ENCODE measurements at places on chromosomes 6 and 20.

DNA sequence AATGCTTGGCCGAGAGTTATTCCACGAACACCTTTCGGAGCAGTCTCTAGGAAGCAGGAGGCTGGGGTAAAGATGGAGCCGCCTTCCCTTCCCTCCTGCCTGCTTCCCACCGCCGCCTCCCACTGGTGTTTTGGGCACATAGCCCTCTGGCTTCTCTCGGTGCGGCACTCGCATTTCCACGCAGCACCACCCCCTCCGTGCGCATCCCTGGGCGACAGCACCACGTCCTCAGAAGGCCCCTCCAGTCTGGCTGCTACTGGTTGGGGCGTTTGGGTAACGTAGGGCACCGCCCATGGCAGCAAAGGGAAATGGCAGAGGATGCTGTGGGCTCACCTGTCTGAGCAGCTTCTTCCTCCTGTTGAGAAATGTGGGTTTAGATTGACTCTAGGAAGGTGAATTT lies 2.4 kb downstream of the COL20A1 start:
- no peak for DNase-seq

- peak; percentile 87 for DNase-seq
These were observed 24.5 kb downstream of the TSPYL4 start for GRCh38 chr6:116229287-116229913.

DNA sequence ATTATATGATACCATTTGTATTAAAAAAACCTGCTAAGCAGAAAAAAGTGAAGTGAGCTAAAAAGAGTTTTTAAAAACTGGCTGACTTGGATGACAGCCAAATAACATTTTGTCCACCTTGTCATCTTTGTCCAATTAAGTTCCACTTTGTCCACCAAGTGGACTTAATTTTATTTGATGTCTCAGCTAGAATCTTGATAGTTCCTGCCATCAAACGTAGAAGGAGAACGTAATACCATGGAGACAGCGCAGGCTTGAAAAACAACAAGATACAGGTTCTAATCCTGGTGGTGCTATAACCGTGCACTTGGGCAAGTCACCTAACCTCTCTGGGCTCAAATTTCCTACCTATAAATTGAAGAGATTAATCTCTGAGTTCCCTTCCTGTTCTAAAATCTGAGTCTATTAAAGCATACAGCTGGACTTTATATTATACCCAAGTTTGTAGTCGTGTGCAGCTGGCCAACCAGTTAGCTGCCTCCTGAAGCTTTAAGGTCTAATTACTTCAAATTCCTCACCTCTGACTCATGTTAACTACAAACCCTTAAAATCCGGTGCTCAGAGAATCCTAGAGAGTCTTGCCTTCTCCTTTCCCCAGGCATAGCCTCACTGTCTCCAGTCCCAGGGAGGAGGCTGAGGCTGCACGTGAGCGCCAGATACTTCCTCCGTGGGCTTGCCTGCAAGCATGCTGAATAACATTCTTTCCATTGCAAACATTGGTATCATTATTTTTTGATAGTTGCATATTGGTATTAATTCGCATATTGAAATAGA lies 16.8 kb downstream of the TMEM244 start:
- DNase-seq, result peak; percentile 16

DNA sequence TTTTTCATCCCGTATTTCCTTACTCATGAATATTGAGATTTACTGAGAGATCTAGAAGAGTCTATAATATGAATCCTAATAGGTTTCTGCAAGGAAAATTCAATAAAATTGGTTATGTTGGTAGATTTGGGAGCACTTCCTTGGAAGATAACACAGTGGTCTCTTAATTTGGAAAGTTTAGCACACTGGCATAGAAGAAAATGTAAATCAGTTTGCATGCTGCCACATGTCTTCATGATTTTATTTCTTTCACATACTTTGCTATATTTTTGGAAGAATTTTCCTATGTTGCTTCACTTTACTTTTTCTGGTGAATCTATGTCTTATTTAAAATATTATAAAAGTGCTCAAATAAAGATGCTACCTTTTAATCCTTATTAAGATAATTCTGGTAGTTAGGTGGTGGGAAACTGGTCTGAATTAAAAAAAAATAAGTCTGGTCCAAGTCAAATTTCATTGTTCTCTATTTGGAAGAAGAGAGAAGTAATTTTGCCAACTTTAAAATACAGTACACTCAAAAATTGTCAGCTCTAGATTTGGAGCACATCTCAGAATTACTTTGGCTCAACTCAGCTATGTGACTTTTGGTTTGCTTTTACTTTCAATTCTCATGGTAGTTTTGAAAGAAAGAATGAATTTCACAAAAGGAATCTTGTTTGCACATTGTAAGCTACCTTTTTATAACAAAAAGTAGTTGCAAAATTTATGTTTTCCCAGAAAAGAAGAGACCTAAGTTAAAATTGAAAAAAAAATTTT lies 197.3 kb downstream of the CENPW start:
- no peak for DNase-seq

DNA sequence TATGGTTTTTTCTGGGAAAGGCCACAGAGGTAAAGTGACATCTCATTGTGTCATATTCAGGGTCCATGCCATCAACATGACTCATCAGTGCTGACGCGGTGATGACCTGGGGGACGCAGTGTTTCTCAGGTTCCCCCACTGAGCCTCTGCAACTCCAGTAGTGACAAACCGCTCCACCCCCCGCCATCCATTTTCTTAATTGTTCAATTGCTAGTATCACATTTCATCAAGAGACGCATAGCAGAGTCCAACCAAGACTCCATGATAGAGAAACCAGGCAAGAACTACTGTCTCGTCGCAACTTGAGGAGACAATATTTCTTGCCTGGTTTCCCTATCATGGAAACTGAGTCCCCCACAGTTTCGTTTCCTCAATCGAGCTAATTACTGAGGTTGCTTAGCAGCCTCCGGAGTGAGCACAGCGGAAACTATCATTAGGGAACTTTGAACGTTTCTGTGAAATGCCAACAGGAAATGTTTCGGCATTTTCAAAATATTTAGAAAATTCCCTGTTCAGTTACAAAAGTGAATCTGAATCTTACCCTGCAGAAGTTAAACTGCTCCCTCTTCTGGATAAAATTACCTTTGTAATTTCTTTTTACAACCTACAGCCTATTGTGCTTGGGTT lies 12.2 kb upstream of the SERPINB1 start:
- peak; percentile 36 for DNase-seq

GRCh38 chr6:72182337-72183246 lies 296.2 kb downstream of the RIMS1 start:
- no peak for DNase-seq

GRCh38 chr6:54802775-54803634 lies 43.6 kb upstream of the FAM83B start:
- no peak for DNase-seq

GRCh38 chr20:20003031-20003954 lies 13.9 kb upstream of the NAA20 start:
- DNase-seq, result no peak

DNA sequence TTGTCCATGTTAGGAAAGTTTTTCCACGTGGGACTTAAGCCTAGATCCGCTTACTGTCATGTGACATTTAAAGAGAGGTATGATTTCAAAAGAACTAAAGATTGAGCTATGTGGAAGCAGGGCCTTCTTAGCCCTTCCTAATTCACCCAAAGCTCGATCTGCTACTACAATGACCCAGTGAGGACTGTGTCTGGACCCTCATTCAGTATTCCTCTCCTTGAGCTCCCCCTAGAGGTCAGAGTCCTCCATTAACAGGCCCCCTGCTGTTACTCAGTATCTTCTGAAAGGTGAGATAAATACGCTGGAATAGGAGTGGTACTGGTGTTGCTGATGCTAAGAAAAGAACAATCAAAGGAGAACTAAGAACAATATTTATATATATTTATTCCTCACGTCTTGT lies 414.0 kb downstream of the GJA1 start:
- peak; percentile 48 for DNase-seq

DNA sequence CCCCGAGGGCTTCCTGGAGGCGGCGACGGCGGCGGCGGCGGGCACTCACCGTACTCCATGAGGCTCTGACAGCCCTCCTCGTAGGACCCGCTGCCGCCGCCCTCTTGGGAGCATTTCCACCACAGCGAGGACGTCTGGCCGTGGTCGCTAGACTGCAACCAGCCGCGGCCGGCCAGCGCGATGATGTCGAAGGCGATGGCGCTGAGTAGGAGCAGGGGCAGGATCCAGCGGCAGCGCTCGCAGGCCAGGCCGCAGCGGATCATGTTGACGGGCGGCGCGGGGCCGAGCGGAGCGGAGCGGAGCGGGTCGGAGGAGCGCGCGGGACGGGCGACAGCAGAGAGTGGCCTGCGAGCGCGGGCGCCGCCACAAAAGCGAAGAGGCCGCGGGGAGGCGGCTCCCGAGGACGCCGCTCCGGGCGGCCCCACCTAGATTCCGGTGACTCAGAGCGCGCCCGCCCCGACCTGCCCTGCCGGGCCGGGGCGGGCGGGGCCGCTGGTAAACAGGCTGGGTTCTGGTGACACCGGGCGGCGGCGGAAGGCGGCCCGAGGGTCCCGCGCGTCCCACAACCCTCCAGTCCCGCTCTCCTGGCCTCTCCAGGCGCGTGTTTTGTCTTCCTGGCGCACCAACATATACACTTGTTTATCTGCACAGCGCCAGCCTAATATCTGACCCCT lies at the start of gene PERP:
TSS of gene PERP (minus strand) at position 342 of the 674 bp plus-strand sequence. CDS start at position 263, 79 bp downstream.
- DNase-seq, result peak; percentile 29

- no peak for DNase-seq
These were observed 111.3 kb downstream of the BCKDHB start for GRCh38 chr6:80217794-80218193.

GRCh38 chr6:52149949-52150348 lies 36.2 kb upstream of the IL17A start:
- no peak for DNase-seq

- no peak for DNase-seq
These were observed 277.3 kb downstream of the ZNF217 start for GRCh38 chr20:53316206-53316937.

DNA sequence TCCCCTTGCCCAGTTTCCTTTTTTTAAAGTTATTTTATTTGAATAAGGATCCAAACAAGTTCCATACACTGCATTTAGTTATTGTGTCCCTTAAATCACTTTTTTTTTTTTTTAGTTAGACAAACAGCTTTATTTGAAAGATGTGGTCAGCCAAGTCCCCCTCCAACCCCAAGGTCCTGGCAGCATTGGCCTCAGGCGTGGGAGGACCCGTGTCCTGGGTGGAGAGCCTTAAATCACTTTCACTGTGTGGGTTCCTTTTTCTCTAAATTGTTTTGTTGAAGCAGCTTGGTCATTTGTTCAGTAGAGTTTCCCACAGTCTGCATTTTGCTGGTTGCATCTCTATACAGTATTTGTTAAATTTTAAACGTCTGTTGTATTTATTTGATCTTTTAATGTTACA lies 5.2 kb upstream of the TBCC start:
- DNase-seq, result no peak

GRCh38 chr6:81969814-81970213 lies 217.3 kb upstream of the TENT5A start:
- no peak for DNase-seq

- DNase-seq, result no peak
These were observed 12.0 kb downstream of the GCLC start for GRCh38 chr6:53532942-53533341.

DNA sequence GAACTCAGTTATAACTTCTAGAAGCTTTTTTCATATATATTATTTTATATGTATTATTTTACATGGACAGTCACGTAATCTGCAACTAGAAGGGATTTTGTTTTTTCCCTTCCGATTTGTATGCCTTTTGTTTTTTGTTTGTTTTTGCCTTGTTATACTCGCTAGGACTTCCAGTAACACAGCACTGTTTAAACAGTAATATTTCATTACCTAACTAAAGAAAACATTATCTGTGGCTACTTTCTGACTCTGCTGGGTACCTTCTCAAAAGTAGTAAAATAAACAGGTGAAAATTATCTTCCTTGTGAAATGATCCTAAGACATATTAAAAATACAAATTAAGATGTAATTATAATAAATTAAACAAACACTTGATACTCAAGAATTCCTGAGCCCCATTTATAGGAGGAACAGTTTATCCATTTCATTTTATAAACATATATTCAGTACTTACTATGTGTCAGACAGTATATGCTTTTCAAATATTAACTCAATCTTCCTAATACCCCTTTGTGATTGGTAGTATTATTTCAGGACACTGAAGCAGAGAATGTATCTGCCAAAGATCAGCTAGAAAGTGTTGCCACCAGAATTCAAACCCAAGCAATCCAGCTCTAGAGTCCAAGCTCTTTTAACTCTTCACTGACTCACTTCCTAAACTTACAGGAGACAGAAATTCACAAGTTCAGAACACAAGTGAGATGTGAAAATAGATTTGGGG lies 65.3 kb downstream of the MAP3K5 start:
- DNase-seq, result no peak

DNA sequence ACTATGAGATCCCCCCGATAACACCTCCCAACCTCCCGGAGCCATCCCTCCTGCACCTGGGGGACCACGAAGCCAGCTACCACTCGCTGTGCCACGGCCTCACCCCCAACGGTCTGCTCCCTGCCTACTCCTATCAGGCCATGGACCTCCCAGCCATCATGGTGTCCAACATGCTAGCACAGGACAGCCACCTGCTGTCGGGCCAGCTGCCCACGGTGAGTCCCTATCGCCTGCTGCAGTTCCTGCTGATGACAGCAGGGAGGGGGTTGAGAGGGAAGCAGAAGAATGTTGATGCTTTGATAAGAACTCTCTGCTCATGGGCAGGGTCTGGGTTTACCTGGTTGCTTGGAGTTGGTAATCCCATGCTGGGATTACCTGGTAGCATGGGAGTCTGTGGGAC lies 91.9 kb downstream of the TOX2 start:
- DNase-seq, result no peak

DNA sequence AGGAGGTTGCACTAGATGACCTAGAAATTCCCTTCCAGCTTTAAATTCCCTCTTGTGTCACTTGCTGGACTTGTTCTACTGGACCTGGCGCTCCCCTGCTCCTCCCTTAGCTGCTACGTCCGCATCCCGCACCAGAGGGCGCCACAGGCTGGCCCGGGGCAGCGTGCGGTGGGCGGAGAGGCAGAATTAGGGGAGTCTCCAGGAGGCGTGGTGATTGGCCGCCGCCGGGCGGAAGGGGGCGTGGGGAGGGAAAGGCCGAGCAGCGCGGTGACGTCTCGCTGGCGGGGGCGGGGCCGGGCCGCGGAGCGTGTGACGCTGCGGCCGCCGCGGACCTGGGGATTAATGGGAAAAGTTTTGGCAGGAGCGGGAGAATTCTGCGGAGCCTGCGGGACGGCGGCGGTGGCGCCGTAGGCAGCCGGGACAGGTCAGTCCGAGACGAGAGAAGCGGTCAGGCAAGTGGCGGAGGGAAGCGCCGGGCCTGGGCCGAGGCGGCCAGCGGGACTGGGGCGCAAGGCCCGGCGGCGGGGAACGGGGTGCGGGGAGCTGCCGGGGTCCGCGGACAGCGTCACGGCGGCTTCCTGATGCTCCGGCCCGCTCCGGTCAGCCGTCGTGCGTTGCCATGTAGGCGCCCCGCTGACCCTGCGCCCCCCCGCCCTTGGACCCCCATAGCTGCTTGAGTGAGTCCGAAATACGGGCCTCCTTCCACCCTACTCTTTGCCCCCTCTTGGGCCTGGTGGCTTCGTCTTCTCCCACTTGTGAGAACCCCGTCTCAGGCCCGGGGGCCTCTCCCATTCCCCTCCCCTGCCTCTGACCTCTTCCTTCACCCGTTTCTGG lies at the start of gene PPARD:
TSS of gene PPARD (plus strand) at position 301 of the 834 bp plus-strand sequence. CDS start 68,530 bp downstream, outside the sequence.
- DNase-seq, result peak; percentile 89

GRCh38 chr6:150596439-150596838 lies 3.2 kb upstream of the PLEKHG1 start:
- no peak for DNase-seq

- no peak for DNase-seq
These were observed 54.2 kb upstream of the MAFB start for GRCh38 chr20:40743141-40743775.

All from foreskin melanocyte (primary cell).